Activated CD4-positive, alpha-beta T cell treated with anti-CD3 and anti-CD28 coated beads for 36 hours (primary cell): ENCODE measurements at places on chromosomes 6 and 20. TPM values are rescaled to one million over a fixed set of nuclear protein-coding genes. Genes with fewer than 3 reads are reported as not detected.
A peak's percentile ranks its signal among the peaks of the same experiment; 100 is the strongest.

The FAXC gene
- 0.16 TPM for total RNA-seq

- no peaks in the 10 kb centered on the region for H3K4me1 ChIP-seq
- H3K4me3 ChIP-seq: no peak overlapping the region
- no peaks in the 10 kb centered on the region for H3K36me3 ChIP-seq
- no peak for DNase-seq
- no peak overlapping the region for H3K27ac ChIP-seq
Measured at GRCh38 chr6:131755597-131755996, 44.8 kb upstream of the CTAGE9 start.

DNA sequence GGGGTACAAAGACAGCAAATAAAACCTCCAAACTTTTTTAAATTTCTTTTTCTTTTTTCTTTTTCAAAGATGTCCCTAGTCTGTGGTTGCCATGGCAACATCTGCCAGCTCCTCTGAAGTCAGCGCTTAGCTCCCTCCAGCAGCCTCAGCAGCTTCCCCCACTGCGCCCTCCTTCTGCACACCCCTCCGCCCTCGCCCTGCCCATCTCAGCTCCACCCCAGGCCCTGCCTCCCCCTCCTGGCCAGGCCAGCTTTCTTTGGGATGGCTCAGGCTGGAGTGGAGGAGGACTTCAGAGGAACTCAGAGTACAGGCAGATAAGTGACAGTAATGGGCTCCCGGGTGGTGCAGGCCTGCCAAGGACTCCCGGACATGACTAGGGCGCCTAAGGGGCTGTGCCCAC is 104.6 kb downstream of the LRFN2 start:
- peak; percentile 6 for DNase-seq
- H3K27ac ChIP-seq: no peak overlapping the region

- H3K4me1 ChIP-seq: peaks cover 14% of the 10 kb centered on the region
- no peaks in the 10 kb centered on the region for H3K36me3 ChIP-seq
- no peak for DNase-seq
- no peak overlapping the region for H3K4me3 ChIP-seq
- no peaks in the 10 kb centered on the region for H3K27me3 ChIP-seq
- no peak overlapping the region for H3K27ac ChIP-seq
Measured at GRCh38 chr6:36550473-36551000, 3.3 kb upstream of the STK38 start.

DNA sequence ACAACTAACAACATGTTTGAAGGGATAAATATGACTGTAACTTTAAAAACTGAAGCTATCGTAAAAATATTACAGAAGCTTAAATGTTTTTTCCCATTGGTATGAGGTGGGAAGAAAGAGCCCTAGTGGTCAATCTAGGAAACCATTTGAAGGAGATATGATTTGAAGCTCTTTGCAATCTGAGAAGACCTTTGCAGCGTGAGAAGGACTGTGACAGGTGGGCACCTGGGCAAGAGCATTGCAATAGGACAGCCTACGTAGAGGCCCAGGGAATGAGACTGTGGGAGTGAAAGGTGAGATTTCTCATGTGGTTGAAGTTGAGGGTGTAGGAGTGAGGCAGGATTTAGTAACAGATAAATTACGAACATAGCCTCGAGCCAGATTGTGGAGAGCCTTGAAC is 108.0 kb upstream of the PDE7B start:
- no peak overlapping the region for H3K4me3 ChIP-seq
- no peaks in the 10 kb centered on the region for H3K36me3 ChIP-seq
- peaks cover 2% of the 10 kb centered on the region for H3K27me3 ChIP-seq

- no peak for DNase-seq
- H3K4me1 ChIP-seq: no peaks in the 10 kb centered on the region
- H3K36me3 ChIP-seq: no peaks in the 10 kb centered on the region
- no peak overlapping the region for H3K27ac ChIP-seq
- H3K4me3 ChIP-seq: no peak overlapping the region
- no peaks in the 10 kb centered on the region for H3K27me3 ChIP-seq
Measured at GRCh38 chr6:121579478-121579877, 144.0 kb downstream of the GJA1 start.

DNA sequence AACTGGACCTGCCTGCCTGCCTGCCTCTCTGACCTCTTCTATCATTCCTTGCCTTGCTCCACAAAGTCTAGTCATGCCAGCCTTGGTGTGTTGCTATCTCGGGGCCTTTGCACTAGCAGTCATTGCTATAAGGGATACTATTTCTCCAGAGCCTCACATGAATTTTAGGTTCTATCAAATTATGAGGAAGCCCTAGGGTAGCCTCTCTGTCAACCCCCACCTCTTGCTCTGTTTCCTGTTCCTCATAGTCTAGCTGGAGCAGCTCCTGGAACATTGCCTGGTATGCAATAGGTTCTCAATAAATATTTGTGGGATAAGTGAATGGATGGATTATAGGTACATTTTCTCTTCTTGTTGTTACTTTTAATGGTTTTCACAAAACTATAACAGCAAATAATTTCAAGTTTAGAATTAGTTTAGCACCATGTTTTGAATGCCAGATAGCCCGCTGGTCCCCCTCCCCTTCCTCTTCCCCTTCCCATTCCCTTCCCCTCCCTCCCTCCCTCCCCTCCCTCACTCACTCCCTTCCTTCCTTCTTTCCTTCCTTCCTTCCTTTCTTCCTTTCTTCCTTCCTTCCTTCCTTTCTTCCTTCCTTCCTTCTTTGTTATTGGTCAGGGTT is 46.9 kb upstream of the DTNBP1 start:
- peaks cover 2% of the 10 kb centered on the region for H3K27me3 ChIP-seq
- H3K36me3 ChIP-seq: no peaks in the 10 kb centered on the region
- DNase-seq: no peak
- peaks cover 10% of the 10 kb centered on the region for H3K4me1 ChIP-seq

- H3K36me3 ChIP-seq: no peaks in the 10 kb centered on the region
- no peak overlapping the region for H3K4me3 ChIP-seq
- no peak for DNase-seq
- H3K27me3 ChIP-seq: no peaks in the 10 kb centered on the region
- H3K27ac ChIP-seq: no peak overlapping the region
Measured at GRCh38 chr20:8749986-8750385, 318.9 kb upstream of the PLCB4 start.

The TPD52L2 gene
- total RNA-seq: 54.0 TPM

GRCh38 chr20:3580412-3580811 is 82.8 kb downstream of the GFRA4 start:
- no peaks in the 10 kb centered on the region for H3K27me3 ChIP-seq
- peaks cover 45% of the 10 kb centered on the region for H3K36me3 ChIP-seq
- no peak overlapping the region for H3K4me3 ChIP-seq
- no peak overlapping the region for H3K27ac ChIP-seq

- peaks cover 1% of the 10 kb centered on the region for H3K27me3 ChIP-seq
- H3K36me3 ChIP-seq: no peaks in the 10 kb centered on the region
- no peak overlapping the region for H3K4me3 ChIP-seq
- H3K4me1 ChIP-seq: no peaks in the 10 kb centered on the region
- DNase-seq: no peak
- H3K27ac ChIP-seq: no peak overlapping the region
Measured at GRCh38 chr6:23980965-23981364, 145.1 kb upstream of the NRSN1 start.

DNA sequence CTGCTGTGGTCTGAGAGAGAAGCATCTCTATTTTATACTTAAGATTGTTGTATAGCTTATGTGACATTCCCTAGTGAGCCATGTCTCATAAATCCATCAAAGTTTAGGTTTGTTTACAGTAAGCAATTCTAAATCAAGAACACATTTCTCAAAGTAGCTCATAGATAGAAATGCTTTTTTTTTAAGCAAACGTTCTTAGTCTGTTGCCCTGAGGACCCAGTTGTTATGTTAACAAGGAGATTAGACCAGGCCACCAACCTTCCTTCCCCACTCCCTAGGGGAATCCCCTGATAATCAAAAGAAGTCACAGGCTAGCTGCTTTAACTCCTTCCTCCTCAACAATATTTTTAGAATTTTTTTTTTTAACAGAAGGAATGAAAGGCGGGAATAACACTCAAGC is 169.0 kb downstream of the FUT9 start:
- H3K4me1 ChIP-seq: no peaks in the 10 kb centered on the region
- H3K27ac ChIP-seq: no peak overlapping the region

- DNase-seq: no peak
- H3K27ac ChIP-seq: no peak overlapping the region
- H3K36me3 ChIP-seq: no peaks in the 10 kb centered on the region
- no peak overlapping the region for H3K4me3 ChIP-seq
- H3K4me1 ChIP-seq: no peaks in the 10 kb centered on the region
Measured at GRCh38 chr6:93293872-93294271, 125.5 kb downstream of the EPHA7 start.

The BPHL gene
- 15.8 TPM for total RNA-seq

The RARS2 gene
- total RNA-seq: 20.8 TPM

DNA sequence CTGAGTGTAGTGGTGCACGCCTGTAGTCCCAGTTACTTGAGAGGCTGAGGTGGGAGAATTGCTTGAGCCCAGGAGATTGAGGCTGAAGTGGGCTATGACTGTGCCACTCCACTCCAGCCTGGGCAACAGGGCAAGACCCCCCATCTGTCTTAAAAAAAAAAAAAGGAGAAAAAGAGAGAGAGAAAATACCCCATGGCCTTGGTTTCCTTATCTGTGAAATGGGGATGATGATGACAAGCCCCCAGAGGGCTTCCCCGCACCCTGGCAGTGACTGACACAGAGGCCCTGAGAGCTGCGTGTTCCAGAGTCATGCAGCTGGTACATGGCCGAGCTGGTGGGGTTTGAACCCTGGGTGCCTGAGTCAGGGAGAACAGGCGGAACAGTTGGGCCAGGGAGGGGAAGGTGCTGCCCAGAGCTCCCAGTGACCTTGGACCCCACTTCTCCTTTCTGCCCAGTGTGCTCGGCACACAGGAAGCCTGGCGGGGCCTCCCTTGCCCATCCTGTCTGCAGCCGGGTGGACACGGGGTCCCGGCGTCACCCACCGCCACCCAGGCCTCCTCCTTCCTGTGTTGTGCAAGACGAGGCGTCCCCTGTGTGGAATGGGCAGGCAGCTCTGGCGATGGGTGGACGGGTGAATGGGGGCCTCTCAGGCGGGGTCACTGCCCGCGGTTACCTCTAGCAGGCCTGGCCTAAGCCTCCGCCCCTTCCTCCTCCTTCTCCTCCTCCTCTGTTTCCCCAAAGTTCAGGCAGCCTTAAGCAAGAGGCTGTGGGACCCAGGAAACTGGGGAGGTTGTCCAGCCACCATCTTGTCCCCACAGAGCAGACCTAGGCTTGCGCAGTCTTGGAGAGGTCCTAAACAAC is 84.2 kb downstream of the CEBPB start:
- no peak overlapping the region for H3K4me3 ChIP-seq
- DNase-seq: no peak
- peaks cover 19% of the 10 kb centered on the region for H3K27me3 ChIP-seq
- no peaks in the 10 kb centered on the region for H3K36me3 ChIP-seq

The OR2J3 gene
- total RNA-seq: not detected

- H3K4me3 ChIP-seq: no peak overlapping the region
- H3K36me3 ChIP-seq: no peaks in the 10 kb centered on the region
- H3K27ac ChIP-seq: no peak overlapping the region
- peaks cover 14% of the 10 kb centered on the region for H3K4me1 ChIP-seq
Measured at GRCh38 chr6:126181173-126181741, 158.7 kb upstream of the CENPW start.

DNA sequence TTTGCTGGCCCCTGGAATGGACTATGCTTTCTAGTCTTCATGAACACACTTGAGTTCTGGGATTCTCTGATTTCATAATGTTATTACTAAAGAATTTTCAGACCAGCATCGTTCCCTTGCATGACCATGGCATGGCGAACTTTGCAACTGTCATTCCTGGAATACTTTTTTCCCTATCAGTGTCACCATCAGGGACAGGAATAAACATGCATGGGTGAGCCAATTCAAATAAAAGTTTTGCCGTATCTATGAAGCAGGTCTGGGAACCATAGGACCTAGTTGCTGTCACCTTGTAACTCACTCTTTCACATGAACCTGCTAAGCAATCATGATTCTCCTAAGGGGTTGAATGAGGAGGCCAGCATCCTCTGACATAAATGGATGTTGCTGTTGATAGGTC is 68.2 kb upstream of the AGPAT4 start:
- H3K27me3 ChIP-seq: no peaks in the 10 kb centered on the region
- no peak overlapping the region for H3K27ac ChIP-seq
- H3K36me3 ChIP-seq: no peaks in the 10 kb centered on the region
- no peak overlapping the region for H3K4me3 ChIP-seq
- DNase-seq: no peak

GRCh38 chr6:160457823-160458222 is 109.6 kb downstream of the SLC22A3 start:
- no peaks in the 10 kb centered on the region for H3K36me3 ChIP-seq
- H3K4me3 ChIP-seq: no peak overlapping the region
- peaks cover 42% of the 10 kb centered on the region for H3K4me1 ChIP-seq
- DNase-seq: no peak
- H3K27me3 ChIP-seq: peaks cover 22% of the 10 kb centered on the region

DNA sequence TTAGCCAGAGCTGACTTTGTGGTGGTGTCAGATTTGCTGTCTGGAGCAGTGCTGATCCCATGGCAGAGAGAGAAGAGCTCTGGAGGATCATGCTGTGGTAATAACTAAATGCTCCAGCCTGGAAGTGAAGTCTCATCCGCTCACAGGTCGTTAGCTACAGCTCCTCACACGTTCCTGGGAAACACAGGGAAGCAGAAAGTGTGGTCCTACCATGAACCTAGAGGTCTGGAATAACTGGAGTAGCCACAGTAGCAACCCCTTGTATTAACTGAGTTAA is 2.7 kb downstream of the HIVEP1 start:
- H3K36me3 ChIP-seq: peaks cover 72% of the 10 kb centered on the region
- H3K4me1 ChIP-seq: peaks cover 53% of the 10 kb centered on the region
- H3K27me3 ChIP-seq: no peaks in the 10 kb centered on the region
- H3K27ac ChIP-seq: peak overlapping the region; percentile 47
- H3K4me3 ChIP-seq: peak overlapping the region; percentile 10

- DNase-seq: no peak
- H3K36me3 ChIP-seq: no peaks in the 10 kb centered on the region
- H3K27me3 ChIP-seq: no peaks in the 10 kb centered on the region
- H3K4me3 ChIP-seq: no peak overlapping the region
Measured at GRCh38 chr6:89270951-89271721, 44.0 kb downstream of the GABRR2 start.

DNA sequence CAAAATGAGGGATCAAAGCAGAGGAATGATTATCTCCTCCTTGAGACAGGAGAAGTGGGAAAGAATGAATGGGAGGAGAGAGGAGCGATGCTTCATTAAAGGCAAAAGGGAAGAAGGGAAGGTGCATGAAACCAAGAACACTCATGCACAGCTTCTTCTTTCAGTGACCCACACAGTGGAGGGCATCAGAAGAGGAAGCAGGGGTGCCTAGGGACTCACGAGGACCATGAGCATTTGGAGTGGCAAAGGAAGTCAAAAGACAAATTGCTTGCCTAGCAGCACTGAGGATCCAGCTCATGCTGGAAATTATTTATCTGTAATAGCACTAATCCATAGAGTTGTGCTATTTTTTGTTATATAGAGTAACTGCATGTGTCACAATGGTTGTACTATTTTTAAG is 66.1 kb downstream of the SMLR1 start:
- no peaks in the 10 kb centered on the region for H3K27me3 ChIP-seq
- no peak for DNase-seq
- H3K4me1 ChIP-seq: no peaks in the 10 kb centered on the region
- H3K4me3 ChIP-seq: no peak overlapping the region
- H3K36me3 ChIP-seq: peaks cover 7% of the 10 kb centered on the region
- H3K27ac ChIP-seq: no peak overlapping the region

DNA sequence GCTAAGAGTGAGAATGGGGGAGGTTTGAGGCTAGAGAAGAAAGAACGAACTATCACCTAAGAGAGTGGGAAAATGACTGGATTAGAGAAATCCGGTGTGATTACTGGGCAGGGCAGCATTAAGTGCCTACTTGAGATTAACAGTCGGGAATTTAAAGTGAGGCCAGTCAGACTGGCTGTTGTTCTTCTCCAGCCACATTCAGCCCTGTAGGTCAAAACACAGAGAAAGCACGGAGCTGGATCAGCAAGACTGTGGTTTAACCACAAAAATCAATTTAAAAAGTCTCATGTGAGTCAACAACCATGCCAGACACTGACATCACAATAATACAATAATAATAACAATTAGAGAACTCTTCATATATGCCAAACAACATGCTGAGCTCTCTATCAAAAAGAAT is 301.9 kb upstream of the SGK1 start:
- no peaks in the 10 kb centered on the region for H3K27me3 ChIP-seq
- DNase-seq: no peak
- H3K4me3 ChIP-seq: no peak overlapping the region
- H3K4me1 ChIP-seq: peaks cover 4% of the 10 kb centered on the region
